ENCODE measurements at places on chromosomes 3 and 15.

GRCh38 chr3:17009826-17010225 is 125.1 kb downstream of the PLCL2 start:
- no peak for DNase-seq

- DNase-seq, result no peak
Measured at GRCh38 chr3:191030491-191030890, 168.0 kb upstream of the GMNC start.

- DNase-seq, result no peak
Measured at GRCh38 chr3:114207768-114208167, 28.9 kb upstream of the DRD3 start.

- no peak for DNase-seq
Measured at GRCh38 chr15:73329501-73330200, 39.1 kb downstream of the HCN4 start.

- DNase-seq, result no peak
Measured at GRCh38 chr15:76994971-76995945, at the start of gene PSTPIP1. PSTPIP1 (plus strand) TSS chr15:76995126; CDS start chr15:76995574, 448 bp downstream.

DNA sequence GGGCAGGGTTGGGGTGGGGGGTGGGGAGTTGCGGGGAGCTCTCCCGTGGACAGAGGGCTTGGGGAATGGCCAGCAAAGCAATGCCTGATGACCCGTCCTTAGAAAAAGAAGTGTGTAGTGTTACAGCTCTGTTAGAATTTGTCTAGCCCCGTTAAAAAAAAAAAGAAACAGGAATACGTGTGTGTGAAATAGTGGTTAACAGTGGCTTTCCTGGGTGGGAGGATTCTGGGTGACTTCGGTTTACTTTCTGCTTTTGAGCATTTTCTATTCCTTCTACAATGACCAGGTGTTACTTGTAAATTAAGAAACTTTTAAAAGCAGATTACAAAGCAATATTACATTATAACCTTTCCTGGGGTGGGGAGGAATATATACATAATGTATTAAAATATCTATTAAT is 25.0 kb downstream of the H1-8 start:
- no peak for DNase-seq

DNA sequence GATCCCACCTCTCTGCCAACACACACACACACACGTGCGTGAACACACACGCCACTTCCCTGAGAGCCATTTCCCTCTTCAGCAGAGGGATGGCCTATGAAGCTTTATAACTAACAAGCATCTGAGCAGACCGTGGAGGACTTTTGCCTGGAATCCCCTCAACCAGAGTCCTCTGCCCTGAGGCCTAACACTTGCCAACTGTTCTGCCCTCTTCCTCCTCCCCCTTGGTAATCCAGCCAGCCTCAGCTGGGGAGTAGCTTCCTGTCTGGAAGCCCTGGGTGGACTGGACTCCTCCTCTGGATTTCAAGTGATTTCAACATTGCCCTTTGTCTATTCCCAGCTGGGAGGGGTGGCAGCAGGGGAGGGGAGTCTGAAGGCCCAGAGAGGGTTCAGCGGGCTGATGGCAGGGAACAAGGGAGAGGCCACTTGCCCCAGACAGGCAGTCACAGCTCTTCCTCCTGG is 68.4 kb upstream of the HACD2 start:
- no peak for DNase-seq

GRCh38 chr3:24344784-24345439 is 149.7 kb downstream of the THRB start:
- DNase-seq, result no peak

GRCh38 chr3:154458560-154458959 is 28.6 kb upstream of the GPR149 start:
- no peak for DNase-seq

DNA sequence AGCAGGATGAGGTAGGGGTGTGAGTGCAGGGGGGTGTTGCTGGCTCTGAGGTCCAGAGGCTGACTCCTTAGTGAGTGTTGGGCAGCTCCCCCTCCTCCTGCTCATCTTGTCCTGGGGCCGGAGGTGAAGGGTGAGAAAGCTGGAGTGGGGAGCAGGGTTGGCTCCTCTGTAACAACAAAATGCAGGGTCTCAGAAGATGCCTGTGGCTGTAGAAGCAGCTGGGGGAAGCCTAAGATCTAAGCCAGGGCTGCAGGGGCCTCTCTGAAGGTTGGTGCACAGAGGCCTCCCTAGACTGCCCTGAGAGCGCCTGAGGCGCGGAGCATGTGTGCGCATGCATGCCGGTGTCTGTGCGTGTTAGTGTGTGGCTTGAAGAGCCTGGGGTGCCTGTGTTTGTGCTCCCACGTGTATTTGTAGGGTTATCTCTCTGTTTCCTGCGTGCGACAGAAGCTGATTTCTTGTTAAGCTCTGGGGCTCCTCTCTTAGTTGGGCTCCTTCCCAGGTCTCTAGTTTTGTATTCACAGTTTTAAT is 5.3 kb upstream of the HDAC11 start:
- DNase-seq, result no peak

DNA sequence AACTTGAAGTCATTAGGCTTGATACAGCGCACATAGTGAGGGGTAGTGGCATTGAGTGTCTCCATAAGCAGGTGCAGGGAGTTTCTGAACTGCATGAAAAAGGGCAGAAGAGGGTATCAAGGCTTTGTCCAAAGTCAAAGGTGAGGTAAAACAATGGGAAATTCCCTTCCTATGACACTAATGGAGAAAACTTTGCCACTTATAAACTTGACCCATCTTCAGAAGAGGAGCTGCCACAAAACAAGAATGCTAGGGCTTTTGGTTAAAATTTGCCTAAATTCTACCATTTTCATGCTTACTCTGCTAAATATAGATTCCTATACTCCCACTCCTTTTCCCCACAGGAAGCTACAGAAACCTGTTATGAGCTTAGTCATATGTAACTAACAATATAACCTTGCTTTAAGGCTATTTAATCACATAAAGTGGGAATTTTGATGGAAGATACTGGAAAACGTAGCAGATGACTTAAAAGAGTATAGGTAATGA is 87.5 kb upstream of the MYO5C start:
- no peak for DNase-seq

DNA sequence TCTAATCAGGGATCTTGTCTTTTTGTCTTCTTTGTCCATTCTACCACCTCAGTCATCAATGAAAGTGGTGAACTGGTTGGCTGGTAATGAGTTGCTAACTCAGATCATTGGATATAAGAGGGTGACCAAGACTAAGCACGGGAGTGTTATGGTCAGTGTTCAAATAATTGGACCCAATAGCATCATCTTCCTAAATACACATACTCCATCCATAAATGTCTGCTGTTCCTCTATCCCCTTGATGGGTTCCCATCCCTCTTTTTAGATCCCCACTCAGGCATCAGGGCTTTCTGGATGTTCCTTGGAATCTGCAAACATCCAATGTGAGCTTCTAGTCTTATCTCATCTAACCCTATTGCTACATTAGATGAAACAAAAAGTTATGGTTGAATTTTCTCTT is 3.5 kb downstream of the SEMA5B start:
- DNase-seq, result no peak

DNA sequence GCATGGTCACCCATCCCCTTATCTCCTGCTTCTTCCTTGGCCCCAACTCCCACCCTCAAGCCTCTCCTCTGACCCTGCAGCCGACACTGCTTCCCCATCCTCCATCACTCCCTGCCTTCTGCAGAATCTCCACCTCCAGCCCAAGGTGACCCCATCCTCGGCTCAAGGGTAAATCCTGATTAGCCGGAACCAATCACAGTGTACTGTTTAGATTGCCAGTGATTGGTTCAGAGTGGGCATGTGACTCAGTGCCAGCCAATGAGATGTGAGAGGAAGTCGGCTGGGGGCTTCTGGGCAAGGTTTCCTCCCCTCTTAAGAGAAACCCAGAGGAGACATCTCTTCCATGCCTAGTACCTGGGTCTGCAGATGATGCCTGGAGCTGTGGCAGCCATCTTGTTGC is 10.3 kb downstream of the CACNA2D2 start:
- DNase-seq, result no peak

DNA sequence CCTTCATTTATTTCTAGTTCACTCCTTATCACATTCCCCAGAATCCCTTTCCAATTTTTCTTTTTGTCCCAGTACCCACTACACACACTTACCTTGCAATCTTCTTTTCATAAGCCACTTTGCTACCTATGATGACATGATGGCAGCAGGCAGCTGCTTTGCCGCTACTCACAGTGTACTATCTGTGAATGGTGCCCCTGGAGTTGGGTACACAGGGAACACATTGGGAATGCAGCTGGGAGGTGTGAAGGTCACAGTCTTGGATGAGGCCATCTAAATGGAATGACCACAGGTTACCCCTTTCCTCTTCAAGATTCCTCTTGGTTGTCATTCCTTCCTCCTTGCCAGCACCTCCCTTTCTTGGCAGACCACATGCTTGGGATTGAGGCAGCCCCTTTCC is 20.8 kb upstream of the TNIK start:
- no peak for DNase-seq

DNA sequence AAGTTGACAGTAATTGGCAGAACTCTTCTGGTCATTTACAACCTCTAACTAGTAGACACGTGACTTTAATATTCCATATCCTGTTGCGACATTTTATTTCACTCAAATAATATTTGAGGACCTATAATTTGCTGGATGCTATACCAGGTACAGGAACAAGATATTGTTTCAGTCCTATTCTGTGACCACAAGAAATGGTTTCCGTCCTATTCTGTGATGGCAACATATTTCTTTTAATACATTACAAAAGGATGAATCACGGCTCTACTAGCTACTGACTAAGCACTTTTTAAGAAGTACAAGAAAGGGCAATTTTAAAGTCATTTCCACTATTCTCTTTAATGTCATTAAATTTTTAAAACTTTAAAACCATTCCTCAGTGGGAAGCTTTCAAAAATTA is 400.2 kb downstream of the CNTN3 start:
- no peak for DNase-seq

DNA sequence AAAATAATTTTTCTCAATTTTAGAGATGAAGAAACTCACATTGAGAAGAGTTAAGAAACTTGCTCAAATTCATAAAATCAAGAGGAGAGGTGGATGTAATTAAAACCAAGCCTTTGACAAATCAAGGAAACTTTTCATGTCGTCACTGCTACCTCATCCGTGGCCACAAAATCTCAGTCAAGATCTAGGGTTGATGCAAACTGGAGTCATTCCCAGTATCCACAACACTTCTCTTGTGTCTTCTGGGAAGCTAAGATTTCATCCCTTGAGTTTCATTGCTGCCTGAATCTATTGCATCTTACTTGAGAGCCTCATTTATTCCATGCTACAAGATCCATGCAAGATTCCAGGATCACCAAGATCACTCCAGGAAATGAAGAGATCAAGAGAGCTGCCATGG is 5.4 kb upstream of the FBN1 start:
- DNase-seq, result no peak

DNA sequence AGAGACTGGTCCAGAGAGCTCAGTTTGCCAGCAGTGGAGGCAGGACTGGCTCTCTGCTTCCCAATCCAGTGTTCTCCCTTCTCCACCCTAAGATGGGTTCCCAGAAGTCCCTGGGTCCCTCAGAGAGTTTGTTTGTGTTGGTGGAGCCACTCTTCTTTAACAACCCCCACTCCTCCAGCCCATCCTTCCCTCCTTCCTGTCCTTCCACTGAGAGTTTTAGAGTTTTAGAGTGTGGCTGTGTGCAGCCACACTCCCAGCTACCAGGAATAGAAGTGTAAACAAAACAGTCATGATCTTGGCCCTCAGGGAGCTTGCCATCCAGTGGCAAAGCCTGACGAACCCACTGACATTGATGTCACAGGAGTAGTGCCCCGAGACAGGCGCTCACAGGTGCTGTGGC is 12.5 kb upstream of the FBLN2 start:
- no peak for DNase-seq

GRCh38 chr15:101532865-101533264 is 43.4 kb upstream of the PCSK6 start:
- no peak for DNase-seq

DNA sequence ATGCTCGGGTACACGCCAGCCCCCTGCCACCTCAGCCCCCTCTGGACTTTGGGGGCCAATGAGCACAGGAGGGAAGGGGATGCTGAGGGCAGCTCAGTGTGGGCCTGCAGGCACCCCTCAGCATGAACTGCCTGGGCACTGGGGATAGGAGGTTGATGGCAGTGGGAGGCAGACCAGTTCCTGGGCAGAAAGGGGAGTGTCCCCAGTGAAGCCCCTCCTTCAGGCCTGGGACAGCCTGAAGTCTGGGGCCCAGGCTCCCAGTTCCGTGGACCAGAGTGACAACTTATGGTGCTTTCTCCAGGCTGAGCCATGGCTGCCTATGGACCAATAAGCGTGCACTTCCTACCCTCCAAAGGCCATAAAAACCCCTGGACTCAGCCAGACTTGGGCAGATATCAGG is 63.3 kb upstream of the IMPG2 start:
- no peak for DNase-seq

- DNase-seq, result no peak
Measured at GRCh38 chr3:73473181-73473897, 151.4 kb downstream of the PDZRN3 start.

DNA sequence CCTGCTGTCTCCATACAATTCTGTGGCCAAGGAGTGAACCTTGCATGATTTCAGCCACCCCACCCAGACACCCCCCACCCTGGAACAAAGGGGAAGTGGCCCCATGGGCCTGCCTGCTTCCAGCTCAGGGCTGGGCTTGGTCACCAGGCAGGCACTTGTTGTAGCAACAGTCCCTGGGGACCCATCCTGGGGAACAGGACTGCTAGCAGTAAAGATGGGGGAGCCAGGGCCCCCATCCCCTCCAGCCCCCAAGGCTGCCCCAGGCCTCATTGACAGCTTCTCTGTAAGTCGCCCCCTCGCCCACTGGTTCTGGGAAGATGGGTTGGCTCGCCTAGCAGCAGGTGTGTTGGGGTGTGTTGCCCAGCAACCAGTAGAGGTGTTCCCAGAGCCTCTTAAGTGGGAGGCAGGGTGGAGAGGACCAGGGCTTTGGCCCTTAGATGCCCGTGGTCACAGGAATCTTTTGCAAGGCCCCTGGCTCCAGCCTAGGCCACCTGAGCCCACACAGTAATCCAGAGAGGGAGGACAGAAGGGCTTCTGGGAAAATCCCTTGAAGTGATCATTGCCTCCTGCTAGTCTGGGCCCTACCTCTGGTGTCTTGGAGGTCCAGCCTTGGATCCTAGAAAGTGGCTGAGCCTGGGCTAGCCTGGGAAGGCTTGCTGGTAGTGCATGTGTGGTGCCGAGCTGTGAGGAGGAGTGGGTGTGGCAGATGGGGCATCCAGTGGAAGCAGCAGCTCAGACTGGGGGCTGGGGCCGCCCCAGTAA is 48.9 kb downstream of the CYP11A1 start:
- DNase-seq, result no peak

DNA sequence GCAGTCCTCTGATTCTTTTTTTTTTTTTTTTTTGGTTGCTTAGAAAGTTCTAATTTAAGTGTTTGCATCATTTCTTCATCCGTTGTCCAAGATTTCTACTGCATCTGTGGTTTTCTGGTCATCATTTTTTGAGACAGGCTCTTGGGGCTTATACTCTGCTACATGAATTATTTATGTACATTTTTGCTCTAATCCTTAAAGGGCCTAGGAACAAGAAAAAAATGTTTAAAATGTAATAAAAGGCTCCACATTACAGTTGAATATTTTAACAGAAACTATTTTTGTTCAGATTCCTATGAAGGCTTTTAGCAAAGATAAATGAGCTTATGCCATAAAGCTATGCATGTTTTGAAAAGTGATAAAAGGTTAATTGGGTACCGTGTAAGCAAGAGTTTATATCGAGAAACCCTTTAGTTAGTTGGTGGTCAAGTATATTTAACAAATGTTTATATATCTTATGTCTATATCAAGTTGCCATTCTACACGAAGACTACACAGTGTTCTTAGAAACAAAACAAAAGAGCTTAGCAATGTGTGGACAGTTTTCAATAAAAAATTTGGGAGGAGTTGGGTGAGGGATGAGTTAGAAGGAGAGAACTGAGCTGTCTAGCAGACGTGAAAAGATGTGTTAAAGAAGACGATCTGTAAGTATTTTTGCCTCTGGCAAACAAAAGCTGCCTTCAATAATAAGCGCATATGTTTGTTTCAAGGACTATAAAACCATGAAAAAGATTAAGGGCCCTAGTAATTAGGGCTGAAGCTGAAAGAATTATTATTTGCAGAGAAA is 563.6 kb upstream of the NAALADL2 start:
- no peak for DNase-seq

Data from smooth muscle cell of the brain vasculature (primary cell).